Amygdala (tissue), 56 donors: ENCODE measurements at places on chromosomes 5 and 9.

- no peak for DNase-seq
These were observed 69.9 kb downstream of the LRSAM1 start for GRCh38 chr9:127520941-127521918.

GRCh38 chr5:142896325-142897007 lies 126.3 kb downstream of the ARHGAP26 start:
- no peak for DNase-seq

- peak; percentile 15 for DNase-seq
These were observed 80.9 kb downstream of the GOLPH3 start for GRCh38 chr5:32092938-32093812.

DNA sequence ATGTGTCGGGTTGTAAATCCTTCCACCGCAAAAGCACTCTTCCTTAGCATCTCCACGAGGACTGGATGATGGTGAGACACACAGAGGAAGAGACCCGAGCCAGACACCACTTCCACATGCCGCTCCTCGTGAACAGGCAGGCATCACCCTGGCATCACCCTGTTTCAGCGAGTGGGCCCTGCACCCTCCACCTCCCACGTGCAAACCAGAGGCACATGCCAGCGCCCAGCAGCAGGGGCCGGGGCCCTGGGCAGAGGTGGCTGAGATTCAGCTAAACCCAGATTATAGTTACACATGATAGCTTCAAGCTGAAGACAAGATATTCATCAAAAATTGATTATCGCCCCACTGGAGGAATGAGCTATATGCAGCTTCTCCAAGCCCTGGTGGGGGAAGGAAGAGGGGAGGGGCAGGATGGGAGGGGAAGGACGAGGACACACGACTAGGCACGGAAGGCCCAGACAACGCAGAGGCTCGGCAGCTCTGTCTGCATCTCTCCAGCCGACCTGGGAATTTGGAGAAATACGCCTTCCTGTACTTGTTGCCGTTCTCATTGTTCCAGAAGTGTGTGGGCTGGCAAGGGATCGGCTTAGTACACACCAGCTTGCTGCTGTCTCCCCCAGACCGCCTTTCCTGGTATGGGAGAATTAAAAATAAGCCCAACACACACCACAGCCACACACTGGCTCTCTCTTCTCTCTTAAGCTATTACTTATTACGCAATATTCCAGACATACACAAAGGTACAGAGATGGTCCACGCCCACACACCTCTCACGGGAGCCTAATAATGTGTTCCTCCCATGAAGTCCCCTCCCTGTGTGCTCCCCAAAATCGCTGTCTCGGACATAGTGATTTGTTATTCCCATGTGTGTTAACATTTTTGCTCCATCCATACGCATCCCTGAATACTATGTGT lies 50.4 kb upstream of the ZNF354A start:
- peak; percentile 24 for DNase-seq

- no peak for DNase-seq
These were observed 968 bp downstream of the TAF11L11 start for GRCh38 chr5:17604951-17605350.

GRCh38 chr9:107340920-107341632 lies 58.0 kb downstream of the RAD23B start:
- peak; percentile 68 for DNase-seq

GRCh38 chr9:112496074-112496722 lies 9.6 kb downstream of the KIAA1958 start:
- no peak for DNase-seq

DNA sequence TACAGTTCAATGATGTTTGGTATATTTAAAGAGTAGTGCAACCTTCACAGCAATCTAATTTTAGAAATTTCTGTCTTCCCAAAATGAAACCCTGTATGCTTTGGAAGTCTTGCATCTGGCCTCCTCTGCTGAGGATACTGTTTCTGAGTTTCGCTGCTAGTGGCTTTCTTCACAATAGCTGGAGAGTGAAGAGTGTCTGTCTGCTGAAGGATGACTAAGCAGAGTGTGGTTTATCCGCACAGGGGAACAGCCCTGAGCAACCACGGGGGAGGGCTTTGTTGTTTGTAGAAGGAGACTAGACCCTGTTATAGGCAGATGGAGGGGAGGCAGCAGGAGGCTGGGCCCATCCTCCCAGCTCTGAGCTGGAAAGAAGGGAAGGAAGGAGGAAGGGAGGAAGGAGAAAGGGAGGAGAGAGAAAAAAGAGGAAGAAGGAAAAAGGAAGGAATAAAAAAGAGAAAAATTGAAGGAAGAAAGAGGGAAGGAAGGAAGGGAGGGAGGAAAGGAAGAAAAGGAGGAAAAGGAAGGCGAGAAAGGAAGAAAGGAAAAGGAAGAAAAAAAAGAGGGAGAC lies 10.5 kb upstream of the IRX2 start:
- DNase-seq = no peak

DNA sequence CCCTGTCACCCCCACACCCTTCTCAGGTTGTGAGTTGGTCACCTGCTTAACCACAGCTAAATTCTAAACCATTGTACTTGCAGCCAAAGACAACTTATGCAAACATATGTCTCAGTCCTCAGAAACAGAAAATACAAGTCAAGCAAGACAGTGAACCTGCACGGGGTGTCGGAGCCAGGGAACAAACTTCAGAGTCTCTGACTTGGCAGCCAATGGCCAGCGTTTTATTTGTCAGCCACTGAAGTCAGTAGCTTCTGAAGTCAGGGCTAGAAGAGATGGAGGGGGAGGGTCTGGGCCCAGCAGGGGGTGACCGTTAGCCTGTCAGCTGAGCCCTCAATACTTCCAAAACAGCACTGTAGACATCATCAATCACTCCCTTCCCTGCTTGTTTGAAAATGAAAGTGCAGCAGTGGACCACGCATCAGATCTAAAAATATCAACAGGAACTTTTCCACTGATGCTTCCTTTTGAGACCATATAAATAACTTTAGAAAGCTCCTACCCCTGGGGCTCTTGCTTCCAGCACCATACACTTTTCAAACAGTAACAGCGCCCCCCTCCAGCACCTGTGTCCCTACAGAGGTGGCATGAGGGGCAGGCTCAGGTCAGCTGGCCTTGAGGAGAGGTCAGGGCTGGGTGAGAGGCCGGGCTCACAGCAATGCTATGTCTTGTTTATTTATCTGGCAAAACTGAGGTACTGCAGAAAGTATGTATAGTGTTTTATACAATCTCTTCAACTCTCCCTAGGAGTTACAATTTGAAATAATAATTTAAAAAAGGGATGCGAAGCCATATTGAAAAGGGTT lies 142.5 kb downstream of the ACER2 start:
- no peak for DNase-seq

DNA sequence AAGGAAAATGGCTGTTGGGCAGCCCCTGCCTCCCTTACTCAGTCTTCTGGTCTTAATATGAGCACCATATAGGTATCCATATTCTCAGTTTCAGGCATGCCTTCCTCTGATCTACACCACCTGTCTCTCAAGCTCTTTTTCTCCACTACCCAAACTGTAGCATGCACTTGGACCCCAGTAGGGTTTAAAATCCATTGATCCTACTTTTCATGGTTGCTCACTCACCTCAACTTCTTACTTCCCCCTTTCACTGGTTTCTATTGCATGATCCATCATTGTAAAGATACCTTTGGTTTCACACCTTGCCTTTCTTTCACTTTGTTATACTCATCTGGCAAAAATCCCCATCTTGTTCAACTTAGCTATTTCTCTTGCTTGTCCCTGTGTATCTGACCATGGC lies 159.4 kb downstream of the KDM4C start:
- DNase-seq = no peak
